Stimulated activated CD4-positive, alpha-beta T cell treated with anti-CD3 and anti-CD28 coated beads, Interleukin-1b, Interleukin-23, amount 100 ng/mL, for 4 hours (primary cell): ENCODE measurements at places on chromosomes 6 and 20.

DNA sequence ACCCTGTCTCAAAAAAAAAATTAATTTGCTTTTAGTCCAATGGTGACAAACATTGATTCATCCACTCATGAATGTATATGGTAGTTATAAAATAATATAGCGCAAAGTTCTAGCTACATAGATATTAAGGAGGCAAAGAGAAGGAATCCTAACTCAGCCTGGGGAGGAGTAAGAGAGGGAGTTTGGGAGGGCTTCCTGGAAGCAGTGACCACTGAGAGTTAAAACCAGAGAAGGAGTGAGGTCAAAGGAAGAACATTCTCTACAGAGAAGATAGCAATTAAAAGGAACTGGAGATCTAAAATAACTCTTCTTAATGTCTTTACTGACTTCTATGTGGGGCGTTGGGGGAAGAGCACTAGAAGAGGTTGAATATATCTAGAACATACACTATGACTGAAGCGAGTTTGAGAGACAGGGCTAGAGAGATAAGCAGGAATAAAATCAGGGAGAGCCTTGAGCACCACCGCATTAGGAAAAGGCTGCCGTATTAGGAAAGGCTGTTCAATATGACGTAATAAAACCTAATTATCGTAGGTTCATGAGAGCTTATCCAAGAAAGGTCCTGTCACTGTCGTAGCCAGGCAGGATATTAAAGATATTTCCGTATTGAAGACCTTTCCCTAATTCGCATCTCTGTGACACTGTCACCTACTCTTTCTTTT lies 81.8 kb upstream of the CNKSR3 start:
- no peak for DNase-seq

- DNase-seq = no peak
Measured at GRCh38 chr6:48917233-48917632, 545.8 kb downstream of the MMUT start.

DNA sequence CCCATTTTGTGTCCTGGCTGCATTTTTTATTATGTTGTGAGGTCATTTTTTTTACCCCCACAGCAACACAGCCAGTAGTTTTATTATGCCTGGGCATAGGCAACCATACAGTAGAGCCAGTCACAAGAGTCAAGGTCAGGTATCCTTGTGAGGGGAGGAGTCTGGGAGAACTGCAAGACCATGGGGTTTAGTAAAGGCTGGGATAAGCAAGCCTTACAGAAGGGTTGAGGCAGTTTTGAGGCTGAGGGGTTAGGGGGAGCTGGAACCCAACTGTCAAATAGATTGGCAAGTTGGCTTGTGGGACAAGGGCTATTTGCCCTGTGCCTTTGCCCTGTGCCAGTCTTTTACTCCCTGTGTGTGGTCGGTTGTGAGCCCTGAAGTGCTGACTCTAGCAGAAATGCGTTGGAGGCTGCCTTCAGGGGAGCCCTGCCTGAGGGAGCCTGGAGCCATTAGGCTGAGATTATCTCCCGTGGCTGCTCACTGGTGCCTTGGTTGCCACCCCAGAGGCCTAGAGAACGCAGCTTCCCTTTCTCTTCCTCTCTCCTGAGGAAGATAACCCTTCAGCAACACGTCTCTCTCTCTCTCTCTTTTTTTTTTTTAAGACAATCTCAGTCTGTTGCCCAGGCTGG lies 31.1 kb downstream of the RALY start:
- no peak for DNase-seq

- DNase-seq = no peak
Measured at GRCh38 chr20:46232539-46232938, 75.8 kb downstream of the CDH22 start.

DNA sequence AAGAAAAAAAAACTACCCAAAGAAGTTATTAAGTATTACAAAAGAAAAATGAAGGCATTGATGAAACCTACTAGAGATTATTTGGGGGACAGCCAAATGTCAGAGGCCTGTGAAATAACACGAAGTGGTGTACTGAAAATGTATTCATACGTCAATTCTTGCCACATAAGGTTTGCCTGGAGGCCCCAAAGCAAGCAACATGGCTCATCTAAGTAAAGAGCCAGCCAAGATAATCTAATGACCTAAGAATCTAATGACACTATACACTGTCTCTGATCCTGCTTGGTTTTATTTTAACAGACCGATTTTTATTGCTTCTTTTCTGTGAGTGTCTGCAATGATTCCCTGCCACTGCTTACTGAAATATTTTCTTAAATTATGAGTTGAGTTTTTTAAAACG lies 34.7 kb downstream of the FILIP1 start:
- no peak for DNase-seq

DNA sequence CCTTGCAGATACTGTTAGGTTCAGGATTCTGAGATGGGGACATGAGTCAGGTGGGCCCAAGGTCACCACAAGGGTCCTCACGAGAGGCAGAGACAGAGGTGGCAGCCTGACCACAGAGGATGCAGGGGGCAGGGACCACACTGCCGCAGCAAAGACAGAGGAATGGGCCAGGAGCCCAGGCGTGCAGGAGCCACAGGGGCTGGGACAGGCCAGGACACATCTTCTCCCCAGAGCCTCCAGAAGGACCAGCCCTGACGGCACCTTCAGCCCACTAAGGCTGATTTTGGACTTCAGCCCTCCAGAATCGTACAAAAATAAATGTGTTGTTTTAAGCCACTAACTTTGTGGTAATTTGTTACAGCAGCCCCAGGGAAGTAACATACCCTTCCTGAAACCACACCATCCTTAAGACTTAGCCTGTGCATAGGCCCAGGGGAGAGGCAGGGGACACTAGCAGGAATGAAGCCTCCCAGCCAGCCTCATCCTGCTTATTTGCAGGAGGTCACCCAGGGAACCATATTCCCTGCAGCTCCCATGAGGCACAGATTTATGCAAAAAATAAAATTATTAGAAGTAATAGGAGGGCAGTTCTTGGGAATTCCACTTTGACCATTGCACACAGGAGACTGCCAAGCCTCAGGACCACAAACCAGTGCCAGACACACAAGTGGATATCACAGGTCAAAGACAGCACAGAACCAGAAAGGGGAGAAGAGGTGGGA lies 119.3 kb upstream of the CST7 start:
- no peak for DNase-seq

DNA sequence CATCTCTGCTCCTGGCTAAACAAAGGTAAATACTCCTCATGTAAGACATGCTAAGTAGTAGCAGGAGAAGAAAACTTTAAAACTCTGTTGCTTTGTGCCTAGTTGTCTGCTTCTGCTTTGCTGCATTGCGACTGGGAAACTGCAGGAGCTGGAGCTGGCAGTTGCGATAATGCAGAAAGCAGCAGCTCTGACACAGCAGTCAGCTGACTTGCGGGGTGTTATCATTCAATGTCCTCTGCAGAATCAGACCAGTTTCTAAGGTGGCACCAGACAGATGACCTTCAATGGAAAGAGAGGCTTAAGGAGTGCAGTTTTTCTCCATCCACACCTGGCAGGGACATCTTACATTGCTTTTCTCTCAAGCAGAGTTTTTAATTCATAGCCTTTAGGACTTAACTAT lies 69.9 kb upstream of the SOX4 start:
- no peak for DNase-seq

DNA sequence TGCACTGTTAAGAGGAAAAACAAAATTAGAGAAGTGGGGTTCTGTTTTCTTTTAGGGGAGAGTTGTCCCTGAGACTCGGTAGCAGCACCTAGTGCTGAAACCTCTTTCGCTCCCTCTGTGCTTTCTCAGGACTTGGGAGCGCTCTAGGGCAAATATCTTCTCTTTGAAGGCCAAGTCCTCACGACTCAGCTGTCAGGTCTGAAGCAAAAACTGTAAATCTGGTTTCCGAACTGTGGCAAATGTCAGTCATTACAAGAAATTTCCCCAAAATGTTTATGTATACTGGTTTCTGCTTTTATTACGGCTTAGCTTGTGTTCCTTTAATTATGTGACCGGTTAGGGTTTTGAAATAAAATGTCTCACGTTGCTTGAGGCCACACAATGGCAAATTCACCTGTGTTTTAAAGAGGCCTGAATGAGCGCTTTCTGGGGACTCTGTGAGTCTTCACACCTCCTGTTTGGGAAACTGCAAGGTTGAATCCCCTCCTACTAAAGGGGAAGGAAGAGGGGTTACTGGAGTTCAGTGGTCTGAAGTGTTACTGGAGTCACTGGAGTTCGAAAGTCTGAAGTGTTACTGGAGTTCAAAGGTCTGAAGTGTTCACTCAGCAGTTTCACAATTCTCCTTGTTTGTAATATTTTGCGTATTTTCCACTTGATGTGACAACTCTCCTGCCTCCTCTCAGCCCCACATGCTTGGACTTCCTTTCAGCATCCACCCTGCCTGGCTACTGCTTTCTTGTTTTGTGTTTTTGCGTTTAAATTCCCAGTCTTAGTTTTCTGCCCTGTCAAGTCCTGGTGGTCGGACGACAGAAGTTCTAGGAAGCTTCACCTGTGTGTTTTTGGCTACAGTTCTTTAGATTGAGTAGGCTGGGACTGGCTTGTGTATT lies 1.6 kb downstream of the SMPDL3A start:
- DNase-seq = no peak

GRCh38 chr6:13425943-13426931 lies 61.2 kb downstream of the GFOD1 start:
- no peak for DNase-seq

DNA sequence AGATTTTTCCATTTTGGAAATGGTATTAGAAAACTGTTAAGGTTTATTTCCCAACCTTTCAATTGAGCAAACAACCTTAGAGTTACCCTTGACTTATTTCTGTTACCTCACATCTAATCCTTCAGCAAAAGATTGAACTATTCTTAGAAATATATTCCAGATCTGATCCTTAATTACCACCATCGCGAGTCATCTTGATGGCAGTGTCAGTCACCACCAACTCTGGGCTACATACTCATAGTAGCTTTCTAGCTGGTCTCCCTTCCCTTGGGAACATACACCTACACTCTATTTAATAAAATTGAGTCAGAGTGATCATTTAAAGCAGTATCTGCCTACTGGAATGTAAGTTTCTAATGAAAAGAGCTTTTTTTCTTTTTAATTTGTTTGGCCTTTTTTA lies 308.2 kb downstream of the EYS start:
- no peak for DNase-seq

- no peak for DNase-seq
Measured at GRCh38 chr6:148293181-148293995, 49.2 kb upstream of the SASH1 start.

DNA sequence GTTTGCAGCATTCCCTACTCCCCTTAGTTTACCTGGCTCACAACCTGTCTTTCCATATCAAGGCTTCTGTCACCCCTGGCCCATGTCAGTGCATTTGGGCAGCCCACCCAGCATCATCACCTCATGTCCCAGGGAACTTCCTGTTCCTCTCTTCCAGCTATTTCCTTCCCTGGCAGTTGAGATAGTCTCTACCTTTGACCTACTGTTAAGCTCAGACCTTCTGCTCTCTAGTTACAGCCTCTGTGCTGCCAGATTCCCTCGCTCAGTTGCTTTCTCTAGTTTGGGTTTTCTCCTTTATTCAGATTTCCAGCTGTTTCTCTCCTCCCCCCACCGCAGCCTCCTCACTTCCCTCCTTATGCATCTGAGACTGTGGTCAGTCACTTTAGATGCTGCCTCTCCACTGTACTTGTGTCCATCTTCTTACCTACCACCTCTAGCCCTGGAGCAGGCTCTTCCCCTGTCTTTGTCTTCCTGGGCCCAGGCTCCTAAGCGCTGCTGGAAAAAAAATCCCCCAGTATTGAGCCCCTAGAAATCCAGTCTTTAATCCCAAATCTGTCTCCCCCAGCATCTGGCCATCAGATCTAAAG lies 16.3 kb downstream of the PTPN1 start:
- no peak for DNase-seq

GRCh38 chr6:53658992-53659391 lies 6.6 kb downstream of the KLHL31 start:
- DNase-seq = no peak

- DNase-seq = no peak
Measured at GRCh38 chr20:38306379-38306778, 2.4 kb downstream of the BPI start.

DNA sequence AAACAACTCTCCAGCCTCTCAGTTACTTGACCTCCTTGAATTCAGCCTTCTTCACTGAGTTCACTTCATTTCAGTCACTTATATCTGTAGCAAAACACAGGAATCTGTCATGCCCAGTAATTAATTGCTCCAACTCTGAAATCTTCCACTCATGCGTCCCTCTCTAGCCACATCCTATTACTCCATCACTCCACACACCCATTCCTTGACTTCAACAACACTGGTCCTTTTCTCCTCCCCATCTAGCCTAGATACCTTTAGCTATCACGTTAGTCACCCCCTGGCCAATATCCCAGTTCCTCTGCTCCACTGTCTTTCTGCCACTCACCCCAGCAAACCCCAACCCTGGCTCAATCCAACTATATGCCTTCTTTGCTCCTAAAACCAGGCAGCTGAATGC lies 7.7 kb downstream of the ZHX3 start:
- DNase-seq = no peak

GRCh38 chr20:19072988-19073387 lies 139.5 kb upstream of the SLC24A3 start:
- DNase-seq = no peak

- no peak for DNase-seq
Measured at GRCh38 chr6:122755901-122756300, 23.6 kb upstream of the FABP7 start.

DNA sequence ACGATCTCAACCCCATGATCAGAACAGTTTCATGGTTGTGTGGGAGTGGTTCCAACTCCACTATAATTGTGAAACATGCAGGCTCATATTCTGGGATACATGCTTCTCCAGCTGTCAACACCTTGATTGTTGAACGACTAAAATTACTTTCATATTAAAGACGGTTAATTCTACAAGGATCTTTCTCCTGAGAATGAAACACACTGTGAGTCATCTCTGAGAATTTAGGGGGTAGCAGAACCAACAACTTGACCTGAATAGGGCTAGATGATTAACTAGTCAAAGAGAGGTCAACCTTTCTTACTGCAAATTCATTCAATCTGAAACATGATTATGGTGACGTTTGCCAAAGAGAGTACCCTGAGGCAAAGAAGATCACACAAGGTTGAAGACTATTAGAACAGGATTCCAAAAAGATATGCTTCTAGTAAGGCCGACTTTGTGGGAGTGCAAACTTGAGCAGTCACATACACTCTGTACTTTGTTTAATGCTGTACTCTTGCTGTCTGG lies 175.2 kb upstream of the CITED2 start:
- DNase-seq = no peak

DNA sequence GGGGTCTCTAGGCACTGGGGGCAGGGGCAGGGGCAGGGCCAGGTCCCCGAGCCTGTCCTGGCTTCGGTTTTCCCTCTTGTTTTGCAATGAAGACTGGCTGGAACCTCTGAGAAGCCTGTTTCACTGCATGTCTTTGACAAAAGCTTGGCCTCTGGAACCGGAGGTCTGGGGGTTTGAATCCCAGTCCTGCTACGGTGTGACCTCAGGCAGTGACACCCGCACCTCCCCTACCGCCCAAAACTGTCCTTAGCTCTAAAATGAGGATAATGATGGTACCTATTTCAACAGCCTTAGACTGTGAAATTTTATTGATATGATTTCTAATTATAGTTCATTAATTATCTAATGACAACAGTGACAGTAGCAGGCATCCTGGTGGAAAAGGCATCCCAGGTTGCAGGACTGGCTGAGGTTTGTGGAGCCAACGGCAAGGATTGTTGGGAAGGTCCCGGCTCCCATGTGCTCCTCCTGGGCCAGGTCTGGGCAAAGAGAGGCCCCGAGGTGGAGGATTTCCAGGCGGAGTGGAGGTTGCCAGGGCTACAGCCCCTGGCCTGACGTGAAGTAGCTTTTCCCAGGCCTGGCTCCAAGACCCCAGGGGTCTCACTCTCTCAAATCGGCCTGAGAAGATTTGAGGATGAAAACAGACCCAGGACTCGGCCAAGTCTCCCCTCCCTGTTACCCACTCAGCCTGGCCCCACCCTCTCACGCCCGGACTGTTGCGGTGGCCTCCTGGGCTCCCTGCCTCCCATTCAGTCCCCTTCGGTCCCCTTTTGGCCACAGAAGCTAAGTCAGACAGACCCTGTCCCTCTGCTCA lies 57.9 kb downstream of the SNAI1 start:
- no peak for DNase-seq
